ENCODE measurements at places on chromosomes 3 and 15.

GRCh38 chr15:100808691-100809090 is 70.9 kb upstream of the ALDH1A3 start:
- no peak for DNase-seq

GRCh38 chr3:127738192-127738840 is 65.6 kb downstream of the ABTB1 start:
- no peak for DNase-seq

- DNase-seq: no peak
Observed at GRCh38 chr3:139238281-139239030, 105.4 kb upstream of the MRPS22 start.

- DNase-seq: no peak
Observed at GRCh38 chr3:151135541-151136337, 50.3 kb downstream of the MED12L start.

DNA sequence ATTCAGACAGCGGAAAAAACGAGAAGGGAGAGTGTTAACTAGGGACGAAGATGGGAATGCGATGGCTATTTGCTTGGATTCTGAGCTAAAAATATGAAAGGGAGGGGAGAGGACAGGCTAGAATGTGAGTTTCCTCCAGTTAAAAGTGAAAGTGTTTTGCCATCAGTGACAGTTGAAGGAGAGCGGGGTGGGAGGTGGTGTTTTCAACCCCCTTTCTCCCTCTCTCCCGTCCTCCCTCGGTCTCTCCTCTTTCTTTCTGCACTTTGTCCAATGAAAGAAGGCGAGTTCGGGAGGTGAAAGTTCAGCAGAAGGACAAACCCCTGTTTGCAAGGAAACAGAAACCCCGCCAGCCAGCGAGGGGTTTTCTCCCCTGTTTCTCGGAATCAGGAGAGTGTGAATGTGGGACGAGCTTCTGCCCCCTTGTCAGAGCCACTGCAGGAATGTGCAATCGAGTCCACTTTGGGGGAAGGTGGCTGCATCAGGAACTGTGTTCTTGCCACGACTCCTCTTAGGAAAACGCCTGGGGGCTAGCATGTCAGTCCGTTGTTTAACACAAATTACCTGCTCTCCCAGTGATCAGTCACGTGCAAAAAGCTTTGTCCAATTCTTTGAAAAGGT is 975 bp upstream of the FOXP1 start:
- DNase-seq: peak; percentile 12

DNA sequence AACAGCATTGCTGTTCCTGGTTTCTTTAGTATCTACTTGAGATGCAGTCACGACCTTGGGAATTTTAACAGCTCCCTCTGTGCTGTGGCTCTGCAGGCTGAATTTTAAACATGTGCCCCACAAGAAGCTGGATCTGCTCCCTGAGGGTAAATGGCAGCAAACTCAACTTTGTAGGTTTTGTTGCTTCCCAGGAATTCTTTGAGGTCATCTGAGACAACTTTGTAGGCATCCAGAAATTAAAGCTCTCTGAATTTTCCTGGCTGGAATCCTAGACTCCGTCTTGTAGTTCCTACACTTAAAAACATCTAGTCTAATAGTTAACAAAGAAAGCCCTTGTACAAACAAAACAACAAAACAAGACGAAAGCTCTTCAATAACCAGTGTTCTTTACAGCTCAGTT is 366.3 kb downstream of the FEZF2 start:
- DNase-seq: no peak

- no peak for DNase-seq
Observed at GRCh38 chr15:76885212-76885611, 19.9 kb downstream of the SCAPER start.

DNA sequence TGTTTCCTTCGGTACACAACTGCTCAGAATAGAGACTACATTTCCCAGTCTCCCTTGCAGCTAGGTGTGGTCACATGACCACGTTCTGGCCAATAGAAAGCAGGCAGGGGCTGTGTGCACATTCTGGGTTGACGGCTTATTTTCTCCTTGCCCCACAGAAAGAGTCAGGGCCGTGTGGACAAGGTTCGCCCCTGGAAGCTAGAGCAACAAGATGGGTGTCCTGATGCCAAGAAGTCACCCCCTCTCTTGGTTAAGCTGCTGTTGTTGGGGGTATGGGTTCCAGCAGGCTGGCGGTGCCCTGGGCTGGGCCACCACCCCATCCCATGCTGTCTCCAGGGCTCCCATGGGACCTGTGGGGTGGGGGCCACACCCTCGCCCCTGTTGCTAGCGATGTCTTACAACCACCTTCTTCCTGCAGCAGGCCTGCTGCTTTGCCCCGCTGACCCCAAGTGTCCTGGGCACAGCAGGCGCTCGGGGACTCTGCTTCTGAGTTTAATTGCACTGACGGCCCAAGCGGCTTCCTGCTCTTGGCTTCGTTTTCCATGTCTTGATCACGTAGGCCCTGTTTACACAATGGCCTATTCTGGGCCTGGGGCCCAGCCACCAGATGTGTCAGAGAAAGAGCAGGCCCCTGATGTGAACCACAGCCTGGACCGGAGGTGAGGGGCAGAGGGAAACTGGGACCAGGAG is 24.9 kb downstream of the ABTB1 start:
- DNase-seq: no peak

DNA sequence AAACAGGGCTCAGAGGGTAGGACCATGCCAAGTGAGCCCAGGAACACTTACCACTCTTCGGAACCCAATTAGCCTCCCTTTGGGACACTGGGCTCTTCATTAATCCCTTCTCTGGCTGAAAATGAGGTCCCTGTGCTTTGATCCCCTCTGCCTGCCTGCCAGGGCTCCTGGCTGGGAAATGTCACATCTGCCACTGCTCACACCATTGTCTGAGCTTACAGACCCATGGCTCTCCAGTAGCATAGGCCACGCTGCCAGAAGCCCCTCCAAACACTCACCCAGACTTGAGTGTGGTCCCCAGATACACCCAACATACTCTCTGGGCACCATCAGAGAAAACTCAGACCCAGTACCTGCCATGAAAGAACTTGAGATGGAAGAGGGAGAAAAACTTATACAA is 287.3 kb downstream of the XXYLT1 start:
- no peak for DNase-seq

DNA sequence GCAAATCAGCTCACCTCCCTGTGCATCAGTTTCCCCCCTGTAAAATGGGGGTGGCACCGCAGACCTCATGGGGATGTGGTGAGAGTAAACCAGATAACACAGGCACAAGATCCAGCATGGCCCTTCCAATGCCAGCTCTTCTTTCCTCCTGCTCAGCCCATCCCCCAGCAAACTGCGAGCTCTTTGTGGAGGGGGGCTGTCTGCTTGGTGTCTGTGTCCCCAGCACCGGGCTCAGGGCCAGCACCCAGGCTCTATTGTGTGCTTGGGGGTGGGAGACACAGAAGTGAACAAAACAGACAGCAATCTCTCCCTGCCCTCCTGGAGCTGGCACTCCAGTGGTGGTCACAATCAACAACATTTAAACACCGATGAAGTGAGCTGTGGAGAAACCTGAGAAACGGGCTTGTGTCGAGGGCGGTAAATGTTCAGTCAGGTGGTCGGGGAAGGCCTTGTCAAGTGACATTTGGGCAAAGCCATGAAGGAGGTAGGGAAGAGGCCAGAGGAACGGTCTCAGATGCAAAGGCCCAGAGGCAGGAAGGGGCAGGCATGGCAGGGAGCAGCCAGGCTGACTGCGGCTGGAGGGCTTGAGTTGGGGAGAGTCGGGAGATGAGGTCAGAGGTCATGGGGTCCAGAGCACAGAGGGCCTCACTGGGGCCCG is 28.4 kb downstream of the GRIP2 start:
- no peak for DNase-seq

DNA sequence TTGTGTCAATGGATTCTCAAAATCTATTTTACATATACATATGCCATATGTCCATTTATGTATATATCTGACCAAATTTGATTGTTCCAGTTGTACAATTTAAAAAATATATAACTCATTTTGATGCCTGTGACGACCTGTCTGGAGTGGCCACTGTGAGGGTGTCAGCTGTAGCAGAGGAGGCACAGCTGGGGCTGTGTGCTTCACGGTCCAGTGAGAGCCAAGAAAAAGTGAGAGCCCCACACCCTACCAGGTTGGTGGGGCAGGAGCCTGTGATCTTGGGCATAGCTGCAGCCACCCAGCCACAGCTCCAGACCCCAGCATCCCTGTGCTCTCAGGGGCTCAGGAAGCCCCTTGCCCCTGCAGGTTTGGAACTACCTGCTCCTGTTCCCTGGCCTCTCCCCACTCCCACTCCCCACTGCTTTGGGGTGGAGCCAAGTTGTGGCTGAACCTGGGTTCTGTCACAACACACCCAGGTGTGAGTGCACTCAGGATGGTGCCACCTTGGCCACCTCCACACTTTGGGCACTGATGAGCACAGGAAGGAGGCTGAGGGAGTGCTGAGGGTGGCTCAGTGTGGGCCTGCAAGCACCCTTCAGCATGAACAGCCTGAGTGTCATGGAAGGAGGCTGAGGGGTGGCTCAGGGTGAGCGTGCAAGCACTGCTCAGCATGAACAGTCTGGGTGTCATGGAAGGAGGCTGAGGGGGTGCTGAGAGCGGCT is 161.1 kb upstream of the ROBO1 start:
- DNase-seq: no peak

DNA sequence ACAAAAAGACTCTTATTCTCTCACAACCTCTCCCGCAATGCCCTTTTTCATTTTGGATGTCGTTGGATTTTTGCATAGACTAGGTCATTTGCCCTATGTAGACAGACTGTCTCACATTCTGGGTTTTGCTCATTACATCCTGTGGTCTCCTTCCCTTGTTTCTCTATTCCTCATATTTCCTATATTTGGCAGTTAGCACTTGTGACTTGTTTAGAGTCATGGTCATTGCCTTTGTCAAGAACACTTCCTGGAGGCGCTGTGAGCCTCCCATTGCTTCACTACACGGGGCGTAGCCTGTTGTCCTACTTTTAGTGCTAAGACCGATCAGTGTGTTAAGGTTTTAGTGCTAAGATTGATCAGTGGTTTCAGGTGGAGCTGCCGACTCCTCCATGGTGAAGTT is 16.1 kb upstream of the TATDN2 start:
- DNase-seq: no peak

GRCh38 chr15:95987886-95988573 is 342.5 kb upstream of the NR2F2 start:
- DNase-seq: no peak

DNA sequence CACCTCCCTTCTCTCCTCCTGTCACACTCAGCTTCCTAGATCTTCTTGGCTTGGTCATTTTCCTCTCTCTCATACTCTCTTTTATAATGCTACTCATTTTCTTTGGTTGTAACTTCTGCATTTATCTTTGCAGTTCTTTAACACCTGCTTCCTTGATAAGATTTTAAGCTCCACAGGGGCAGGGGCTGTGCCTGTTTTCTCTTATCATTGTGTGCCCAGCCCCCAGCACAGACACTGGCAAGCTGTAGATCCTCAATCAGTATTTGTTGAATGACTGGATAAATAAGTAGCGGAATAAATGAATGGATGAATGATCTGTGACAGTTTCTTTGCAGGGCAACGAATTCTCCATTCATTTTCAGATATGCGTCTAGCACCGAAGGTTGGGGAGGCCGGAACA is 64.3 kb upstream of the MEX3B start:
- DNase-seq: no peak

DNA sequence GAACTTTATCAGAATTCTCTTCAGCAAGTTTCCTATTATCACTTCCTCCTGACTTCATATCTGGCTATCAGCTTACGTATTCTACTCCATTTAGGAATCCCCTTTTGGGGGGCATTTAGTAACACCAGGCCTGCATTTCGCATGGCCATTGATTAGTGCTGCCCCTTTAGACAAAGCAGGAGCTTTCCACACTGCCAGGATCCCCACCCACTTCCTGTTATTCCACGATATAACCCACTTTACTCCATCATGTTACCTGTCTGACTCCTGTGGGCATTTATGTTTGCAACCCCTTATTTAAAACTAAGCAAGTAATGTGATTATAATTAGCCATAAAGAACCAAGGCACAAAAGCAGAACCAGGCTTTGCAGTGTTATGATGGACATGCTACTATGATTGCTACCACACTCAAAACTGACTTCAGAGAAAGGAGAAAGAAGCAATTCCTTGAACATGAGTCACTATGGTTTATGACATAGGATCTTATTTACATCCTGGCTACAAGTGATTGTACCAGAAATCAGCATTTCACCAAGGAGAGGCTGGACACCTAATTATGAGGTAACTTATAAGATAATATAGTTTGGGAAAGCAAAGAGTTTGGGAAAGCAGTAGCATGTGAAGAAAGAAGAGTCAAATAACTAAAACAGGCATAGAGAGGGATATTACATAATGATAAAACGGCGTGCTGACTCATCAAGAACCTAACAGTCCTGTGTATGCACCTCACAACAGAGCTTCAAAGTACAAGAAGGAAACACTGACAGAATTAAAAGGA is 96.3 kb downstream of the IGSF11 start:
- no peak for DNase-seq

DNA sequence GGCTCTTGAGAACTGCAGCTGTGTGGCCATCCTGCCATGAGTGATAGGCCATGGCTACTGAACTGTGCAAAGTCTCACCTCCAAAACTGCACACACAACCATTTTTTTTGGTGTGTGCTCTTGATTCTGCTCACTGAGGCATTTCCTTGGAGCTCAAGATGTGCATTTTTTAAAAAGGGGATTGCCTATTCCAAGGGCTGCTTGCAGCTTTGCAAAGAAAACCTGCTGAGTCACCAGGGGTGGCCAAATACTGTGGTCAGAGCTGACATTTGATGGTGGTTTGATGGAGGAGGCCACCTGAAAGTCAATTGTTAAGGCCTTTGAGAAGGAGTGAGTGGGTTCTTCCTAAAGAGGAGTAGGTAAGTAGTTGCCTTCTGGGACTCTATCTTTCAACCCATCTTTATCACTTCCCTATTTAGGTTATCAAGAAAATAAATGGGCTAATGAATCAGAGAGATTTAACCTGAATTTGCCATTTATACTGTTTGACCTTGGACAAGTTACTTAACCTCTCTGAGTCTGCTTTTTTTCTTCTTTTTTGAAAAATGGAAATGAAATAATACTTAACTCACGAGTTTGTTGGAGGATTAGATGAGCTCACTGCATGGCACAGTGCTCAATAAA is 87.9 kb downstream of the CHST2 start:
- DNase-seq: no peak

- no peak for DNase-seq
Observed at GRCh38 chr3:51671734-51672475, 853 bp downstream of the TEX264 start.

DNA sequence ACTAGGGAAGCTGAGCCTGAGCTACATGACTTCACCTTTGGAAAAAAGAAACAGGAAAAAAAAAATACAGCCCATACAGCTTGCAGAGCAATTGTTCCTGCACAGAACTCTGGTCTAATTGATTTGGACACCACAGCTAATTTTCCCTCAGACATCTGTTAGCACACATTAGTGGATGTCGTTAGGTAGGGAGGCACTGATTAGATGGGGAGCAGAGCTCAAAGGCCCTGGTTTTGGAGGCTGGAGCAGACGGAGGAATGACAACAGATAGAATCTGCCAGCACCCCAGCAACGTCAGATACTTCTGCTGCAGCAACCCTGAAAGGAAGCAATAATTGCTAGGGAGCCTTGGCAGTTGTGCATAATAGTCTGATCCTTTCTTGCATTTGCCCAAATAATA is 398.9 kb downstream of the LSAMP start:
- DNase-seq: no peak

GRCh38 chr3:32882603-32883025 is 64.8 kb downstream of the TRIM71 start:
- no peak for DNase-seq

All from stimulated activated CD8-positive, alpha-beta memory T cell treated with anti-CD3 and anti-CD28 coated beads, Interleukin-15, amount 100 ng/mL, for 24 hours (primary cell).